ENCODE measurements at places on chromosomes 11 and 22.

GRCh38 chr22:23812378-23812777, 25.6 kb downstream of the SMARCB1 start:
- no peak for DNase-seq

DNA sequence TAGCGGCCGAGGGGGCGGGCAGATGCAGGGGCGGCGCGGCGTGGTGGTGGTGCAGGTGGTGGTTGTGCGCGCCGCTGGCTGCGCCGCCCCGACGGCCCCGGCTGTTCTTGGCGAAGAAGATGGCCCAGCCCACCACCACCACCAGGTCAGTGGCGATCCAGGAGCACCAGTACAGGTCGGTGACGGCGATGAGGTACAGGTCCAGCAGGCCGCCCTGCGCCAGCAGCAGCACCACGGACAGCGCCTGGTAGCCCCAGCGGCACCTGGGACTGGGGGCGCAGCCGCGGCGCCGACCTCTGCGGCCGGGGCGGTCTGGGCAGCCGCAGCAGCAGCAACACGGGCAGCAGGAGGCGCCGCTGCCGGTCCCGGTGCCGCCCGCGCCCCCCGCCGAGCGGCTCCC, 879 bp downstream of the TMEM121B start:
- no peak for DNase-seq

DNA sequence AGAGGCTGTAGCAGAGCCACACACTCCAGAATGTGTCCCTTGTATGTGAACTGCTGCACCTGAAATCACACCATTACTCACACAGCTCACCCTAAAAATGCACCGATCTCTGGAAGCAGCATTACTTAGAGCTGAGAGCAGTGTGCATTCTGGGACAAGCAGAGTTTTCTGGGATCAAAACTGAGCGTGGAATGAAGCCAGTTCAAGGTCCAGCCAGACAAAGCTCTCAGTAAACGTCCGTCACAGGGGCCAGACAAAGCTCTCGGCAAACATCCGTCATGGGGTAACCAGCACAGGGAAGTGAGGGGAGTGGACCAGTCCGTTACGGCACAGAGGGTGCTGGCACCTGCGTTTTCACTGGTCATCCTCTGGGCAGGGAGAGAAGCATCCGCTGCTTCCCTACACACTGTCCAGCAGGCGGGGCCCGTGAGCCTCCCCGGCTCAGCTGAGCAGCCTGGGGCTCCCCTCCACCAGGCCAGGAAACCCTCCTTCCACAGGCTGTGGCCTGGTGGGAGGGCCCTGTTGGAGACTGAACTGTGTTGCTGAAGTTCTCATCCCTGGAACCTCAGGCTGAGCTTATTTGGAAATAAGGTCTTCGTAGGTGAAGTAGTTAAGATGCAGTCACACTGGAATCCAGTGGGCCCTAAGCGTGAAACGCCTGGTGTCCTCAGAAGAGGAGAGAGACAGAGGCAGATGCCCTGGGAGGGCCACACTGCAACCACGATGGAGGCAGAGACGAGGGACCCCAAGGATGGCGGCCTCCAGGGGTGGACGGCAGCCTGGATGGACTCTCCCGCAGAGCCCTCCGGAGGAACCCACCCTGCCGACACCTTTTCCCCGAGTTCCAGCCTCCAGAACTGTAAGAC, 883.9 kb downstream of the BRD1 start:
- no peak for DNase-seq

- DNase-seq, result peak; percentile 73
Measured at GRCh38 chr22:37244114-37244921, at the start of gene RAC2. RAC2 (minus strand) TSS chr22:37244269; CDS start chr22:37244148, 121 bp downstream.

DNA sequence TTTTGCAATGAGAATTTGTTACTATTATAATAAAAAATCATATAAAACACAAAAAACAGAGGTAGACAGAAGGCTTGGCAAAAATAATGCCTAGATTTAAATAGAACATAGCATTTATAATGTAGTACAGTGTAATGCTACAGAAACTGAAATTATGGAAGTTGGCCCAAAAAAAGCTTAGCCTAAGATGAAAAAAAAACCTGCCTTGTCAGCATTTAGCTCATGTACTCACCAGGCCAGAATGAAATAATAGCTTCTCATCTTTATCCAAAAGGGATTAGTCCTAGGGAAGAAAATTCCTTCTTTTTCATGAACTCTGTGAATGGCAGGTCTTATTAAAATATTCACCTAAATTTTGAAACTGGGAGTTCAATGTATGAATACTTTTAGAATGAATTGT, 951.1 kb downstream of the LRRC4C start:
- no peak for DNase-seq

DNA sequence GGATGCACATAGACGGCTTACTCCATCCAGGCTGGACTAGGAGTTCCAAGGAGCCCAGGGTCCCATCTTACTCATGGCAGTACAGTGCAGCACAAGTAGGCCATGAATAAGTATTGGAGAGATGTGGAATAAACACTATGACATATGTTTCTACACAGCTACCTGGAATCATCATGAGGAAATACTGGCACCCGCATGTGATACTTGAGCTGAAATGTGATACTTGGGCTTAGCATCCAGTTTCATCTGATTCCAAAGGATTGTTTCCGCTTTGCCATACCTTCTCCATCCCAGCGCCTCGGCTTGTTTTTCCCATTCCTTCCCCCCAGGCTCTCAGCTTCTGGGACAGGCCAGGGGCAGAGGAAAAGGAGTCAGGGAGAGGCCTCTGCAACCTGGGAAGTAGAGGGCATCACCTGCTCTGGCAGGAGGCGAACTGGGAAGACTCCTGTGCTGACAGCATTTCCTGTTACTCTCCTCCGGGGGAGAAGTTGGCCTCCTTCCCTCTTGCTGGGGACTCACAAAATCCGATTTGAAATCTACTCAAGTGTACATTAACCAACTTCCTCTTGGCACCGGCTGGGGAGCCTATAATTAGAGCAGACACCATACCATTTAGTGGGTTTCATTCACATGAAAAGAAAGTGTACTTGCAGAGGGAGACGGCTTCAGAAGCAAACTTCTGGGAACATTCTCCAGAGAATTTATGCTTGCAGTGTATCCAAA, 187.8 kb downstream of the MIAT start:
- DNase-seq, result no peak

DNA sequence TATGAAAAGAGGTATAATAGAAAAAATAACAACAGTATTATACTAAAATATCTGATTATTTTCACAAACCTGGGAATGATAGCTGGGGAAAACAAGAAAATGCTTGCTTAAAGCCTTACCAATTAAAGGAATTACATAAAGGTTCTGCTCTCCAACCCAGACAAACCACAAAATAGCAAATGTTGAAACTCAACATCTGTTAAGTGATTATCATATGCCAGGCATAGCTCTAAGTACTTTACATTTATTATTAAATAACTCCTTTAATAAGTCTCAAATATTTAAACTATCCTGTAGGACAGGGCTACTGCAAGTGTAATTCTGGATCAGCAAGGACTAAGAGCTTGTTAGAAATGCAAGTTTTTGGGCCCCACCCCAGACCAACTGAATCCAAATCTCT, 20.1 kb downstream of the OR10A6 start:
- DNase-seq, result no peak

DNA sequence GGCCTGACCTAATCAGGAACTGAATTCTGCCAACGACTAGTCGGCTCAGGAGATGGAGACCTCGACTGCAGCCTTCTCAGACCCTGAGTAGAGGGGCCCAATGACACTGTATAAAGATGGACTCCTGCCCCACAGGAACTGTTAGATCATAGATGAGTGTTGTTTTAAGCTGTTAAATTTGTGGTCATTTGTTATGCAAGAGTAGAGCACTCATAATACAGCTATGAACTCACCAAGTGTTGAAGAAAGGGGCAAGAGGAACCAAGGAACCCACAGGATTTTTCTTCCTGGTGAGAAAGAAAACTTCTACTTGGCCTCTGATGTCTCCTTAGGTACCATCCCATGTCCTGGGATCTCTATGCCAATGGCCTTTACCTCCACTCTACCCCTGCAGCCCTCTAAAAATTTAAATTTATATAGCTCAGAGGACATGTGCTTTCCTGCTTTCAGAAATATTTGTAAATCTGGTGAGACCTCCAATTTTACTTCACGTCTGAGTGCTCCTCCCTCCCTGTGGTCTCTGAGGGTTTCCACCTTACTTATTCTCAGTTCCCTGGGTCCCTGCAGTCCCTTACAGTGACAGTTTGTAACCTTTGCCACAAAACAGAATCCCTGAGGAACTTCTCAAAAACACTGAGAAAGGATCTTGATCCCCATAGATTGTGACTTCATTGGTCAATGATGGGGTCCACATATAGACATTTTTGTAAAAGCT, 256.3 kb upstream of the ARHGAP20 start:
- no peak for DNase-seq

DNA sequence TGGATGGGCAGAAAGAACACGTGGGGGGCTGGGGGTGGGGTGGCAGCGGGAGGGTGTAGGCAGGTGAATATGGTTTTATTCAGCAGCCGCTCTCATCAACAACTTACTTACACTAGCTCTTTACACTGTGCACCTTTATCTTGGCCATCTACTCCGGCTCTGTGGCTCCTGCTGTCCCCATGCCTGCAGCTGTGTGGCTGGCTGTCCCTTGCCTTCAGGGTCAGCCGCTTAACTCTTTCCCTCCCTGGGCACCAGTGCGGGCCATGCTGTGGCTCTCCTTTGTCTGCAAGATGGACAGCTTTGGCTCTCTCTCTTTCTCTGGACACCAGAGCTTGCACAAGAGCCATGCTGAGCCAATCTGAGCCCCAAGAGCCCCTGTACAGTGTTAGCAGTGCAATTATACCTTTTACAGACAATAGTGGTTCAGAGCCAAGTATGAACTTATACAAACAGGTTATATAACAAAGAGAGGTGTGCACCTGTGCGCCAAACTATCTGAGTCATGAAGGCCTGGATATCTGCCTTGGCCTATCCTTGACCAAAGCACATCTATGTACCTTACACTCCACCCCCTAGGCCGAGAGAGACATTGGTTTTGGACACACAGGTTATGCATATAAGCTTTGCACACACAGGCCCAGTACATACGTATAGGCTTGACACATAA, 94.3 kb upstream of the CTSC start:
- DNase-seq, result no peak

GRCh38 chr11:76238551-76238950, 32.2 kb upstream of the WNT11 start:
- no peak for DNase-seq

GRCh38 chr11:44624761-44625221, 59.3 kb downstream of the CD82 start:
- DNase-seq, result no peak

- DNase-seq, result no peak
Measured at GRCh38 chr11:132278801-132279574, 908.6 kb downstream of the NTM start.

All from stimulated activated CD4-positive, alpha-beta T cell treated with anti-CD3 and anti-CD28 coated beads, TNF-alpha, amount 100 ng/mL, for 1 hour (primary cell).